ENCODE measurements at places on chromosomes 4 and X.

- no peak for DNase-seq
These were observed 4.9 kb upstream of the WDFY3 start for GRCh38 chr4:84971319-84971932.

GRCh38 chrX:1661048-1661921 is 46.4 kb downstream of the ASMT start:
- DNase-seq: no peak

DNA sequence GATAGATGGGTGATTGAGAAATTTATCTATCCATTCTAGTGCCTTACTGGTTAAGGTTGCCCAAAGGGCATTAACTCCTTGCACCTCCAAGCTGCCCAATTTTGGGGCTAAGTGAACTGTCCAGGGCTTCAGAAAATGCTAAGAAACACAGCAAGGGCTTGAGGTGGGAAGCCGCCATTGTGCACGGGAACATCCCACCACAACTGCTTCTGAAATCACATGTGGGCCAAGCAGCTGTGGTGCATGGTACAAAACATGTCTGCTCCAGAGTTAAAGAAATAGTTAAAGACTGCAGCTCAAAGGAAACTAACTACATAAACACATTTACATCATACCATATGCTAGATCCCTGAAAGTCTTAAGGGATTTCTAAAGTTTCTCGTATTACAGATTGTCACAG is 144.3 kb upstream of the NDST3 start:
- DNase-seq: no peak

DNA sequence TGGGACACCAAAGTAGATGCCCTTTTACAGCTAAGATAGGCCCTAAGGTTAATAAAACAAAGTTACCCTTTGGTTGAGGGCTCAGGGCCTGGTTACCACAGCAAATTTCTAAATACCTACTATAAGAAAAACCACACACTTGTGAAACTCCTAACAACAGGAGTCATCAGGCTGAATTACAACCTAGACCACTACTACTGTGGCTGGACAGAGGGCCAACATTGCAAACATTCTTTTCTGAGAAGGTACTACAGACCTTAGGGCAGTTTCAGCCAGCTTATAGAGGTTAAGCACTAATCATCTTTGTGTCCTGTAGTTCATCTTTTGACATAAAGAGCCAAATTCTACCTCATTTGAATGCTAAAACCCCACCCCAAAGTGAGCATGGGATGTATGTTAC is 504.0 kb downstream of the RAPGEF2 start:
- DNase-seq: no peak

GRCh38 chr4:19286924-19287323 is 964.8 kb upstream of the SLIT2 start:
- DNase-seq: no peak

DNA sequence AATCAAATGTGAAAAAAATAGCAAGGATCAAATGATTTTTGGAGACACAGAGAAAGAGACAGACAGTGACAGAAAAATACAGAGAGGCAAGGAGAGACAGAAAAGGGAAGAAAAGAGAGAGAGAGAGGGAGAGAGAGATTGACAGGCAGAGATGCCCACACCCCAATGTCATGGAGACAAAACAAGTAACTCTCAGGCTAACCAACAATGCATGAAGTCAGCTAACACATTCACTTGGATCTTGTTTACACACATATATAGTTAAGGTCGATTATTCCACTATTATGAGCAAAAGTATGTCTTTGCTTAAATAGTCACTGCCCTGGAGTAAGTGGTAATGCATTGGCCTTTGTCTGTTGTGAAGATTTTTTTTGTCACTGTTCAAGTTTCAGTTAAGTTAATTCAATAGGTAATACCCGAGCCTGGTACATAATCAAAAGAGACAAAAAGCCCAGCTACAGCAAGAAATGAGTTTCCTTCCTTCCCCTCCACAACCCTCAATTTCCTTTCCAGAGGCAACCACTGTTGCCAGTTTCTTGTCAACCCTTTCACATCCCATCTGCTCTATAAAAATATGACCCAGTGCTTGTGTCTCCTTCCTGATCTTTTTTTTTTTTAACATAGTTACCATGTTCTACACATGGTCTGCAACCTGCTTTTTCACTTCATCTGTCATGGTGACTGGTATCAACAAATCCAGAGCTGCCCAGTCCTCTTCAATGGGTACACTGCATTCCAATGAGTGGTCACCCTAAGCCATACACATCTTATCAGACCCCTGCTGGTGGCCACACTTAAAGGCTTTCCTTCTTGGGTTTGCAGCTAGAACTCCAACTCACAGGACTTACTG is 52.1 kb downstream of the PROM1 start:
- DNase-seq: no peak

- DNase-seq: no peak
These were observed 435.9 kb downstream of the PACRGL start for GRCh38 chr4:21136051-21136630.

DNA sequence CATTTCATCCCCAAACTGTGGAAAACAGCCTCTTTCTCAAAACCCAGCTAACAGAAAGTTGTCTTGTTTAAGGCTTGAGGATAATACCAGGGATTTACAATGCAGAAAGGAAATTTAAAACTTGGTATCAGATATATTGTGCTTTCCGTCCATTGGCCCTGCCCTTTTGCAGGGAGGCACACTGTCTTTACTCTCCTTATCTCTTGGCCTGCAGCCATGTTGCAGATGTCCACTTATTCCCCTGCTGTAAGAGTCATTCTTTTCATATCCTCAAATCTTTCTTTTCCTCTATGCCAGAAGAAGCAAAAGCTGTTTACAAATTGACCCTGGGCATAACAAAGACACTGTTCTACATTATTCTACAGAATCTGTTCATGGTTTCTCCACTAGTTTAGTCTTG is 75.6 kb upstream of the DYNLT3 start:
- no peak for DNase-seq

- no peak for DNase-seq
These were observed 607.4 kb upstream of the PITX2 start for GRCh38 chr4:111230265-111230664.

- DNase-seq: no peak
These were observed 25.9 kb upstream of the GUCY1A1 start for GRCh38 chr4:155640751-155641150.

DNA sequence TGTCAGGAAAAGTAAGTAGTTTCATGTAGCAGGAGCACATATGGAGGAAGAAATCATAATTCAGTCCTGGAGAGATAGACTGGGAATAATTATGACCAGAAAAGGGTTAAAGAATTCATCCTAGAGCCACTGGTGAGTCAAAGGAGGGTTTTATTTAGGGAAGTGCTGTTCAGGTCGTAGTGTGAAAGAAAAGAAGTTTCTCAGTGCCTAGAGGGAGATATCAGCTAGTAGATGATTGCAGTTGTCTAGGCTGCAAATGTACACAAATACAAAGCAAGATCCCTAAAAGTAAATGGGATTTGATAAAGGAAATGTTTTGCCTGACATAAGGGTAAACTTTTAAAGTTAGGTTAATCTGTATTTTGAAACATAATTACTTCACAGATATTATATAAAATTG is 403.2 kb downstream of the ACTRT1 start:
- no peak for DNase-seq

- DNase-seq: no peak
These were observed 568.1 kb upstream of the GNPDA2 start for GRCh38 chr4:45294464-45294863.

DNA sequence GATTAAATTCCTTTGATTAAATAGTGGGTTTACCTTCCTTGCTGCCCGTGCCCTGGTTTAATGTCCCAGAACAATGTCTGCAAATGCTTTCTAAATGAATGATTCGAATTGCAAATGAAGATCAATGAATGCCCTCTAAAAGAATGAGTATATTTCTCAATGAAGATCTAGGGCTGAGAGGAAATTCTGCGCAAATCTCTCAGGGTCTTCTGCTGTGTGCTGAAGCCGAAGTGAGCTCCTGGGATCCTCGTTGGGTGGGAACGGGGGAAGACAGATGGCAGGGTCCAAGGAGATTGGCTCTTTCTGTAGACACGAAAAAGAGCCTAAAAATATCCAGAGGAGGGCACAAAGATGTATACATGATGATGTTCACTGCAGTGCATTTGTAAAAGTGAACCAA is 224.8 kb downstream of the STIM2 start:
- DNase-seq: no peak

DNA sequence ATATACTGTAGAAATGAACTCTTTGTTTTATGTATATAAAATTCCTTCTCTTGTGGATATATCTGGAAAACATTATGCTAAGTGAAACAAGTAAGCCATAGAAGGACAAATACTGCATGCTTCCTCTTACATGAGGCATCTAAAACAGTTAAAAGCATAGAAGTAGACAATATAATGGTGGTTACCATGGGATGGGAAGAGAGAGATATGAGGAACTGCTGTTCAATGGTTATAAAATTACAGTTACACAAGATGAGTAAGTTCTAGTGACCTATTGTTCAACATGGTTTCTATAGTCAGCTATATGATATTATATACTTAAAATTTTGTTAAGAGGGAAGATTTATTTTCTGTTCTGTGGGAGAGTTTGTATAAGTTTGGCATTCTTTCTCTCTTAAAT is 43.4 kb downstream of the HTRA3 start:
- no peak for DNase-seq

GRCh38 chr4:122764821-122765215 is 32.3 kb downstream of the BBS12 start:
- DNase-seq: no peak
